ENCODE measurements at places on chromosomes 5 and 9.

GRCh38 chr9:38357350-38358114, 35.0 kb upstream of the ALDH1B1 start:
- DNase-seq, result no peak

GRCh38 chr9:91421971-91422757, 1.5 kb downstream of the NFIL3 start:
- no peak for DNase-seq

DNA sequence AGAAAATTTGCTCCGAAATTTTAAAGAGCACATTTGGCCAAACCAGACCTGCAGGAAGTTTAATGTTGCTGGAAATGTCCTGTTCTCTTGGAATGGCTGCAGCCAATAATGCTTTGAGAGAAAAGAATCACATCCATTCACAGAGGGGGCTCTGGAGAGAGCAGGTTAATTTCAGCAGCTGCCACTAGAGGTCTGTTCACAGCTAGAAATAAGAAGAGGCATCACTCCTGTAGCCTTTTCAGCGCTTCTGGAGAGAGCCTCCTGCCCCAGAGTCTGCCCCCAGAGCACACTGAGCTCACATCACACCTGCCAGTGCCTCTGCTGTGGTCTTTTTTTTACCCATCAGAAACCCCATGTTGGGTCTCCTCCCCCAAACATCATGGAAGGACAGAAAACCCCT, 124.8 kb upstream of the RAD23B start:
- no peak for DNase-seq

DNA sequence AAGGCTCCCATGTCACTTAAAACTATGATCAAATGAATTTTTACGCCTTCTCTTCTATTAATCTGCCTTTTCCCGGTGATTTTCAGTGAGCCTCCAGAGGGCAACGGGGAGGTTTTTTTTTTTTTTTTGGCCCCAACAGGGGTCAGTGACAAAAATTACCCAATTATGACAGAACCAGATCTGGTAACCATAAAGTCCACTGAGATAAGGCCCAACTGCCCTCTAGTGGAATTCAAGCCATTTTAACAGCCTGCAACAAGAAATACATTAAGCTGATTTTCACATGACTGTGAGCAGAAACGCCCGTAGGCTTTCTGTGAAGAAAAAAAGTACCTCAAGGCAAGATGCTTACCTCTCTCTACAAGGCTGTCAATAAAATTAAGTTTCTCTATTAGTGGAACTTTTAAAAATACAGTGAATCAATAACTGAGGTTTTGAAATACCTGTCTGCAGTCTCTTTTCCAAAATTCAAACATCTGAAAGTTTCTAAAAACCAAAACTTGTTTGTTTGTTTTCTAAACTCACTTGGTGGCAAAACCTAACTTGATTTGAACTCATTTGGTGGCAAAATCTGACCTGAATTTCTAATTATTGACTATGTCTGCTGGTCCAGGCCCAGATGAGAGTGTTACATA, 49.7 kb upstream of the FST start:
- no peak for DNase-seq

DNA sequence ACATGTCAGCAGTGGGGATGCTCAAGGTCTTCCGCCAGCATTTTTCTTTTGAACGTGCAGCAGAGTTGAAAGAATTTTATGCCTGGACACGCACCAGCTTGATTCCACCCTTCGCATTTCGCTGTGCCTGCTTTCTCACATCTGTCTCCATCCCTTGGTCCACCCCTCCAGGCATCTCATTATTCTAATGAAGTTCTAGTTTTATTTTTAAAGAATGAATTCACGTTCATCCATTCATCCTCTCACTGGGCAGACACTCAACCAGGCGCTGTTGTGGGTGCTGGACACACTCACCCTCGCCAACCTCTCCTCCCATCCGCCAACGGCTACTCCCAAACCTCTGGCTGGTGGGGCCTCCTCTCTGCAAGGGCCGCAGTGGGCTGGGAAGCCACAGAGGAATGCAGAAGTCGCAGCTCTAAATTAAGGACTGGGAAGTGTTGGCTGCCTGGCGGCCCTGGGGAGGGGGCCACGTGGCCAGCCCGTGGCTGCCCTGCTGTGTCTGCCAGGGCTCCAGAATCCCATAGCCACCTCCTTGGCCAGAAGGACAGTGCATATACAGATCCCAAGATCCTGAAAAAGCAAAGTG, 6.7 kb downstream of the SUSD3 start:
- no peak for DNase-seq

DNA sequence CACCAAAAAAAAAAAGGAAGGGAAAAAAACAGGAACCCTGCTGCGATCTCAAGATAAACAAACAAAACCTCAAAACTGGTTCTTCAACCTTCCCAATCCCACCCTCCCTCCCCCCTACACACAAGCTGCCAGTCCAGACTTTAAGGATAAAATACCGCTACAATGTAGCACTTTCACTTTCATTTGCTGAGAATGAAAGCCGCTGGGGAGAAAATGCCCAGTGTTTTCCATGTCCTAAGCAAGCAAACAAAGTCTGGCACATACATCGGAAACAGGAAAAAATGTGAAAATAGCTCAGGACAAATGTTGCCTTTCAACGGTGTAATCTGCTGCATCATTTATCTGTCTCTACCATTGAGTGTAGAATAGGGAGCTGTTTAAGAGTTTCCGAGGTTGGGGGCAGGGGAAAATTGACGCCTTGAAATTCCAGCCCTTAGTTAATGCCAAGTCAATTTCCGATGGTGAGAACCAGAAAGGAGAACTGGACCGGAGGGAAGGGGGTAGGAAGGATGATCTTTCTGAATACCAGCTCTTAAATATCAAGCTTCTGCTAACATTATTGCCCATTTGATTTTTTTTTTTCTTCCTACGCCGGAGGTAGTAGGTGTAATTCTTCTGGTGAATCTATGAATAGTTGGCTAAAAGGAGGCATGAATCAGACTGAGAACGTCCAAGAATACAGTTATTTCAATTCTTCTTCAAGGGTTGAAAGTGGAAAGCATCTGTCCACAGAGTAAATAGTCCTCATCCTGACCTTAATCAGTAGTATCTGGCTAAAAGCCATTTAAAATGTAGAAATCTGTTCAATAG, 1.2 kb upstream of the ADAMTS6 start:
- no peak for DNase-seq

- DNase-seq, result no peak
Observed at GRCh38 chr5:72093217-72093616, 14.1 kb upstream of the MAP1B start.

DNA sequence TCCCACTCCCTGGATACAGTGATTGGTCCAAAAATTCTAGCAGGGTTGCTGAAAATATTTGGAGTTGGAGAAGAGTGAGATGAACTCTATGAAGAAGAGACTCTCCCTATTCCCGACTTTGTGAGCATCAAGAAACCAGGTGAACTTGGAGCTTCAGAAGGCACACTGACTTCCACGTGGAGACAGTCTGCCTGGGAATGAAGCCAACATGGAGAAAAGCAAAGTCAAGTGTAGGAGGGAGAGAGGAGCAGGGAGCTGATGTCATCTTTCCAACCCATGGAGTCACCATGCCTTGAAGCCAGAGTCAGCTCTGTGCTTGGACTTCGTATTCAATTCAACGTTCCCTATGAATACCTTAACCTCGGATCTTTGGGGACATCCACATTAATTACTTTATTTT, 125.1 kb downstream of the NPR3 start:
- DNase-seq, result no peak

DNA sequence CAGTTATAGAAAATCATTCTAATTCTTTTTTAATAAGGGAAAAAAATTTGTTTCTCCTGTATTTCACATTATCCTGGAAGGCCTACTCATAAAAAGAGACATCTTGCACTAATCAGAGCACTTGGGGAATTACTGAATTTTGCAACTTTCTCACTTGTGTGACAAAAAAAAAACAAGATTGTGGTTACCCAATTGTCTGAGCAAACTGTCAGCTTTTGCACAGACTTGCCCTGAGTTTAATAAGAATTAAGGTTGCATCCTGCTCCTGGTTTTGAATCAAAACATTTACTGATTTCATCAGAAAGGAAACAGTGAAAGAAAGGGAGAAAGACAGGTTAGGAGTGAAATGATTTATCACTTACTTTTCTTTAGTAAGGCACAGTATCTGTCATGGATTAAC, 10.6 kb upstream of the SH3RF2 start:
- DNase-seq, result peak; percentile 89

GRCh38 chr5:127907907-127908306, 175.7 kb upstream of the SLC12A2 start:
- no peak for DNase-seq

DNA sequence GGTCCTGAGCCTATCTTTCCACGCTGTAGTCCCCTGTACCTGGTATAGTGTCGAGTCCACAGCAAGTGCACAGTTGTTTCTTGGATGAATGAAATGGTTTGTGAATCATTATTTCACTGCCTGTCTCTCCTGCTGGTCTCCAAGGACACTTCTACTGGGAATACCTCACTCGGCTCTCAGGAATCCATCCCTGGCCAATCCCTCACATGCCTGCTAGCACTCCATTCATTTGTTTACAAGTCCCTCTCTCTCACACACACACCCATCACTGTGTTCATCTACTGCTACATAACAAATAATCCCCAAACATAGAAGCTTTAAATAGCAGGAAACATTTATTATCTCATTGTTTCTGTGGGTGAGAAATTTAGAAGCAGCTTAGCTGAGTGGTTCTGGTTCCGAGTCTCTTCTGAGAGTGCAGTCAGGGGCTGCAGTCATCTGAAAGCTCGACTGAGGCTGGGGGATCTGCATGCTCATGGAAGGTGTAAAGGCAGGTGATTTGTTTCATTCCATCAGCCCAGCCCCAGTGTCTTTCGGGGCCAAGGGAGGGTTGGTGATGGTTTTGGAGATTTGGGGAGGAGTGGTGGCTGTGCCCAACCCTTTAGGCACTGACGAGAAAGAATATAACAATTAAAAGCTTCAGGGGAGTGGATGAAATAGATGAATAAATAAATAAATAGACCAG, 132.7 kb upstream of the IER5L start:
- no peak for DNase-seq

DNA sequence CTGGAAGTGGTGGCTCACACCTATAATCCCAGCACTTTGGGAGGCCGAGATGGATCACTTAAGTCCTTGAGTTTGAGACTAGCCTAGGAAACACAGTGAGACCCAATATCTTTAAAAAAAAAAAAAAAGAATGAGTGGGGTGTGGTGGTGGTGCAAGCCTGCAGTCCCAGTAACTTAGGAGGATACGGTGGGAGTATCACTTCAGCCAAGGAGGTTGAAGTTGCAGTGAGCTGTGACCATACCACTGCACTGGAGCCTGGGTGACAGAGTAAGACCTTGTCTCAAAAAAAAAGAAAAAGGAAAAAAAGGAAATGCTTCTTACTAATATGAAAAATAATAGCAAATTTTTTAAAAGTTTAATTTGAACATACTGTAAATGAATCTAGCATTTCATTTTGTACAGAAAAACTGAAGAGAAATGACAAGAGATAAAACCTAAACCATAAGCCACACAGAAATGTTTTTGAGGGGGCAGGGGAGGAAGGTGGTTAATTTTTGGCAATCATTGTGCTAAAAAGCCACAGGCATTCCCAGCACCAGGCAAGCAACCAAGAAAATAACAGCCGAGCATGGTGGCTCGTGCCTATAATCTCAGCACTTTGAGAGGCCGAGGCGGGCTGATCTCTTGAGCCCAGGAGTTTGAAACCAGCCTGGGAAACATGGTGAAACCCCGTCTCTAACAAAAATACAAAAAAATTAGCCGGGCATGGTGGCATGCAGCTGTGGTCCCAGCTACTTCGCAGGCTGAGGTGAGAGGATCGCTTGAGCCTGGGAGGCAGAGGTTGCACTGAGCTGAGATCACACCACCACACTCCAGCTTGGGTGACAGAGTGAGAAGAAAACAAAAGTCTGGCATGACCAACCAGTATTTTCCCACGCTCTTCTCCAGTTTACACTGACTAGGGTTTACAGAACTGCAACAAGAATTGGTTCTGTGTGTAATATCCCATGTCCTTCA, 114.5 kb upstream of the NR5A1 start:
- peak; percentile 32 for DNase-seq

DNA sequence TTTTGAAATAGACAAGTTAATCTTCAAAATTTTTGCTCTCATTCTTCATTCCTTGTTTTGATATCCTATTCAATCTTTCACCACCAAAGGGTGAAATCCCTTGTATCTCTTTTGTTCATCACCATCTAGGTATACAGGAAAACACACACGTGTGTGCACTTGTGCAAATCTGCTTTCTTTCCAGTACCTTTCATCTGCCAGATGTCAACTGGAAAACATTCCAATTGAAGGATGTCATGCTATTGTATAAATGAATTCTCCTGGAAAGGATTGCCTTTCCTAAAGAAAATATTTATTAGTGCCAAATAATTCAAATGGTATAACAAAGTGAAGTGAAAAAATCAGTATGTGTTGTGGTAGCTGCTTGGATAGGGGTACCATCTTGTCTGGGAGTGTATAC, 123.7 kb downstream of the RANBP17 start:
- DNase-seq, result no peak

DNA sequence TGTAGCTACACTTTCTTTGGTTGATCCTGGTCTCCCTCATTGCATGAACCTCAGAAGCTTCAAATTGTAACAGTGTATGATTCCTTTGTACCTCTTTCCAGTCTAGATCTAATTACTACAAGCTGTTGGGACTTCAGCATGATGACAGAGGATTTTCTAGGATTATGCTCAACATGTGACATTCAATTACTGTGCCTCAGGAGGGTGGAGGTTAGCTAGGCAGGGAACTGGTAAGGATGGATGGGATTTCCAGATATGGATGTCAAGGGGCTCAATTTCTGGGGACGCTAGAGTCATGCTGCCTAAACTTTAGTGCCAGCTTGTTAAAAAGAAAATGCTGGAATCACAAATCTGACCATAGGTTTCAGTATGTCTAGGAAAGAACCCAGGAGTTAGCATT, 29.2 kb upstream of the GLRA1 start:
- DNase-seq, result no peak

DNA sequence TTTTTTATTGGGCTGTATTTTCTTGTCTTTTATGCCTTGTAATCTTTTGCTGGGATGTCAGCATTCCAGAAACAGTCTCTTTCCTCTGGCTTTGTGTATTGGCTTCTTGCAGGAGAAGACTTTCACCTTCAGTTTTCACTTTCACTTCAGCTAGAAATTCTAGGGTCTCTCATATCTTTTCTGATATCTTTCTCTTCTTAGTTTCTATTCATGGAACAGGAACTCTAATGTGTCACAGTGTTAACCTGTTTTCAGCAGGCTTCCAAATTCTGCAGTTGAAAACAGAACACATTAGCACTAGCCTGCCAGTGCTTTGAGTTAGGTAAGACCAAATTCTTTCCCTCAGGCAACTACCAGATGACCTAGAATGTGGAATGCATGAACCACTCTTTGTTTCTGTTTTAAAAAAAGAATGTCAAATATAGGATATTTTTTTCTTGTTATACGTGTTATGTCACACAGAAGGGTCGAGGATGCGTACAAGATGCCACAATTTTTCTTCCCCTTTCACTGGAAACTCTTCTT, 164.7 kb downstream of the TUSC1 start:
- no peak for DNase-seq

- DNase-seq, result no peak
Observed at GRCh38 chr5:139648205-139649081, at the start of gene CXXC5. Gene CXXC5 (plus strand): TSS chr5:139648349. CDS start chr5:139680524, 32,175 bp downstream.

DNA sequence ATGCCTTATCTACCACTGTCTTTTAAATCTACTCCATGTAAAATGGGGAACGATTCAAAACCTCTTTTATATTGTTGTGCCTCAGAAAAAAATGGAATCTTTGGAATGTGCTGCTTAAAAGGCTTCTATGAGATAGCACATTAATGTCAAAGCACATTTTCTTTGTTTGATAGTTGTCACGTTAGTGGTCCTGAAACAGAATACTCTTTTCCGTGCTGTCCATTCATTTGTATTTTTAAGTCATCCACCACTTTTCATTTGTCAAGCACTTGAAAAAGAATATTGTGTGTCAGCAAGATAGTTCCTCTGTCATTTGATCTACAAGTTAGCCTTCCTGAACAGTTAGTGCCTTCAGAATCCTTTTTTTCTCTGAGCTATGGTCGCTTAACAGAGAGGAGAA, 246.9 kb downstream of the MAST4 start:
- DNase-seq, result no peak

All from AG09309 (cell line).